T-cell (primary cell): ENCODE measurements at places on chromosomes 11 and 22.

DNA sequence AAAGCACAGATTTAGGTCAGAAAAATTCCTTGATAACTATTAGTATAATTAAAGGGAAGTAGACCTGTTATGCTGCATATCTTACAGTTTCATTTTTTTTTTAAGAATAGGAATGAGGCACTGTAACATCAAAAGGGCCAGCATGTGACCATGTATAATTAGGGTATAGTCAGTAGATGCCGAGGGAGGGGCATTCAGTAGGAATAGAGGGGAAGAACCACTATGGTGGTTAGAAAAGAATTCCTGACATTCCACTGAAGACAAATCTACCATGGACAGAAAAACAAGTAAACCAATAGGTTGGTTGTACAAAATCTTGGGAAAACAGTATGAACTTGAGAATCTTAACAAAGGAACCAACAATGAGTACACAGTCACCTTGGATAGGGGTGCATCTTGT, 78.4 kb upstream of the CCDC179 start:
- DNase-seq, result no peak

GRCh38 chr11:128424271-128424711, 163.1 kb downstream of the ETS1 start:
- DNase-seq, result no peak

DNA sequence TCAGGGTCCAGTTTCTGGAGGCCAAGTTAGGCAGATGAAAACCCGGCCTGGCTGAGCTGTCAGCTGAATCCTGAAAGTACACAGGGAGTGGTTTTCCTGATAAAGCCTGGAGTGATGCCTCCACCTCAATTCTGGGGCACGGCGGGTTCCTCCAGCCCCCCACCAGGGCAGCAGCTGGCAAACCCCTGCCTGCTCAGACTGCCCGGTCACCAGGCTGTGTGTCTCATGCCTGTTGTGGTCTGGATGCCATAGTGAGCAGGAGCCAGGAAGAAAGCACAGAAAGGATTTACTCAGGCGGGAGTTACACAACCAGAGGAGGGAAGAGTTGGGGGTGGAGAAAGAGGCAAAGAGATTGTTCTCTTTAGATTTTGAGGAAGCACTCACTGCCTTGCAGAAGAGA, 119.9 kb upstream of the RASSF10 start:
- no peak for DNase-seq

DNA sequence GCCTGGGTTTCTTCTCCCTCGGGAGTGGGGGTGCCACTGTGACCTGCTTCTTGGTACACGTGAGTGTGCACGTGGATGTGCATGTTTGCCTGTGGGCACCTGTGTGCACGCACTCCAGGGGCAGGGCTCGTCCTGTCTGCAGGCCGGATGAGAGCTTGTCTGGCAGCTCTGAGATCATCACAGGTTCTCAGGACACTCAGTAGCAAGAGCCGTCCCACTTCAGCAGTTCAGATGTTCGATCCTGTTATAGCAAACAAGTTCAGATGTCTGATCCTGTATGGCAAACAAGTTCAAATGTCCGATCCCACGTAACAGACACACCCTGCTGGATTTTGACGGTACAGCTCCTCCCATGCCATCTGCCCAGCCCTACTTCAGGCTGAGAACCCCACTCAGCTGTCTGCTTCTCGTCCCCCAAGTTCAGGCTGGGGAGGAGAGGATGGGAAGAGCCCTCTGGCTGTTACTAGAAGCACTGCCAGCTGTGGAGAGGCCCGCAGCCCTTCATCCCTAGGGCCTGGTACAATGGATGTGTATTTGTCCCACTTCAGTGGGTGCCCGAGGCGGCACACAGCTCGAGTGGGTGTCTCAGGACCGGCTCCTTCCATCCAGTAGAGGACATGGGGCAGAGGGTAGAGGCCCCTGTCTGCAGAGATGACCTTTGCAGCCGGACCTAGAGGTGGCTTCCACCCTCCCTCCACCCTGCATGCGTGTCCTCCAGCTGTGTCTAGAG, 1126.9 kb downstream of the BRD1 start:
- DNase-seq, result no peak

- DNase-seq, result no peak
These were observed 16.2 kb downstream of the SWAP70 start for GRCh38 chr11:9680028-9680427.

GRCh38 chr11:10568486-10568941, at the start of gene LYVE1:
TSS of gene LYVE1 (minus strand) at chr11:10568665. CDS start at chr11:10568532, 133 bp downstream.
- DNase-seq, result no peak

GRCh38 chr11:36394056-36394455, 98.0 kb downstream of the PRR5L start:
- no peak for DNase-seq

DNA sequence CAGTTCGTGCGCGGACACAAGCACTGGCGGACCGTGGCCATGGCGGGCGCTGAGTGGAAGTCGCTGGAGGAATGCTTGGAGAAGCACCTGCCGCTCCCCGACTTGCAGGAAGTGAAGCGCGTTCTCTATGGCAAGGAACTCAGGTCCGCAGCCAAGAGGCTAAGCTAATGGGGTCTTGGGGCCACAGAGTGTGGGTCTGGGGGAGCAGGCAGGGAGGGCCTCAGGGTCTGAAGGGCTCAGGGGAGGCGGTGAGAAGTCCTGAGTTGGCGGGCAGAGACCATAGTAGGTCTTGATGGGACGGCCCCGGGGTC, 188 bp downstream of the UPB1 start:
- DNase-seq, result no peak

DNA sequence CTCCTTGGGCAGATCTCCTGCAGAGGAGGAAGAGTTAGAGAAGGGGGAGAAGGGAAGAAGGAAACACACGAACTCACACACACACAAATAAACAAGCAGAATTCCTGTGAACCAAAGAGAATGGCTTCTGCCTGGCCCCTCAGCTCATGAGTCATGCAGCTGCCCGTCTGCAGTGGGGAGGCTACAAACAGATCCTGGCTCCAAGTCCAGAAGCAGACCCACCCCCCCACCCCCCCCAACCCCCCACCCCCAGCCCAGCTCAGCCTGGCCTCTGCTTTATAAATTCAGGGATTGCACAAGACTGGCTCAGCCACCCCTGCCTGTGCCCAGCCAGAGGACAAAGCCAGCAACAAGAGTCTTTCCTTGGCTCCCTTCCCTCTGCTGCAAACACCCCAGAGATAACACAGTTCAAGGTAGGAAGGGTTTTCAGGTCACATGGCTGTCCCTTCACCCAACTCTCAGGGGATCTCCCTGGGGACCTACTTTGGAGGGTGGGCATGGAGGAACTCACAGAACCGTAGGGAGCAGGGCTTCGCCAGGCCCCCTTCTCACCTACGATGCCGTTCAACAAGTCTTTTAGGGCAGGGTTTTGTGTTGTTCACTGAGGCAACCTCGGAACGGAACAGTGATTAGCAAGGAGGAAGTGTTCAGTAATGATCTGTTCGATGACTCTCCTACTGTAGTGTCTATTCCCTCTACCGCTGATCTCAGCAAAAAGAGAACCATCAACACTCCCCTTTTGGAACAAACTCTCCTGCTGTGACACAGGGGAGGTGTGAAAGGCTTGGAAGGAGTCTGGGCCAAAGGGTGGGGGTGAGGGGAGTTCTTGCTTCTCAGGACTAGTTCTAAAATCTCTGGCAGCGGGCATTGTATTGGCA, 35.5 kb downstream of the RPL27A start:
- no peak for DNase-seq

GRCh38 chr22:33572086-33572485, 348.2 kb downstream of the LARGE1 start:
- DNase-seq, result no peak

DNA sequence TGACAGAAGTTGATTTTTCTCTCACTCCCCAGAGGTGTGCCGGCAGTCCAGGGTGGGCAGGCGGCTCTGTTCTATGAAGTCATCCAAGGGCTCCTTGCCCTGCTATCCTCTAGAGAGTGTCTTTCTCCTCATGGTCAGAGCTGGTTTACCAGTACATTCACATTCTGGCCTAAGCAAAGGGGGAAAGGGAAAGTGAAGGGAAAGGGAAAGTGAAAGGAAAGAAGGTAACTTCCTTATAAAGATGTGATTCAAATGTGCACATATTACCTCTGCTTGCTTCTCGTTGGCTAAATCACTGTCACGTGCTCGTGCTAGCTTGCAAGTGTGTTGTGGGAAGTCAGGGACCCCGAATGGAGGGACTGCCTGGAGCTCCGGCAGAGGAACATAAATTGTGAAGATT, 2.9 kb upstream of the HTATIP2 start:
- DNase-seq, result no peak
